ENCODE measurements at places on chromosomes 1 and 21.
A peak's percentile ranks its signal among the peaks of the same experiment; 100 is the strongest.

DNA sequence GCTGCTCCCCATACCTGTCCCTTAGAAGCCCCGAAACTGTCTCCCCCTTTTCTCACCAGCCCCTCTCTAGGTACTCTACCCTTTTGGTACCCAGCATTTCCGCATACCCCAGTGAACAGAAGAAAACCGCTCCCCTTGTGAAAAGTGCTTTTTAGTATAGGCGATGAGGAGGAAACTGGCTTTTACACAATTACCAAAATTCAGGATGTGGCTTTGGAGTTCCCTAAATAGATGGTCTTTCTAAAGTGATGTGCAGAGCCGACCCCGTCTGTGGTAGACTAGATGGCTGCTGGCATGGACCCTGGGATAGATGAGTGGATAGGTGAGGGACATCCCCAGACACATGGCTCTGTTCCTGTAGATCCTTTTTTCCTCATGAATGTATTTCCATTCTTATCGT lies 2.6 kb upstream of the PER3 start:
- DNase-seq: no peak

DNA sequence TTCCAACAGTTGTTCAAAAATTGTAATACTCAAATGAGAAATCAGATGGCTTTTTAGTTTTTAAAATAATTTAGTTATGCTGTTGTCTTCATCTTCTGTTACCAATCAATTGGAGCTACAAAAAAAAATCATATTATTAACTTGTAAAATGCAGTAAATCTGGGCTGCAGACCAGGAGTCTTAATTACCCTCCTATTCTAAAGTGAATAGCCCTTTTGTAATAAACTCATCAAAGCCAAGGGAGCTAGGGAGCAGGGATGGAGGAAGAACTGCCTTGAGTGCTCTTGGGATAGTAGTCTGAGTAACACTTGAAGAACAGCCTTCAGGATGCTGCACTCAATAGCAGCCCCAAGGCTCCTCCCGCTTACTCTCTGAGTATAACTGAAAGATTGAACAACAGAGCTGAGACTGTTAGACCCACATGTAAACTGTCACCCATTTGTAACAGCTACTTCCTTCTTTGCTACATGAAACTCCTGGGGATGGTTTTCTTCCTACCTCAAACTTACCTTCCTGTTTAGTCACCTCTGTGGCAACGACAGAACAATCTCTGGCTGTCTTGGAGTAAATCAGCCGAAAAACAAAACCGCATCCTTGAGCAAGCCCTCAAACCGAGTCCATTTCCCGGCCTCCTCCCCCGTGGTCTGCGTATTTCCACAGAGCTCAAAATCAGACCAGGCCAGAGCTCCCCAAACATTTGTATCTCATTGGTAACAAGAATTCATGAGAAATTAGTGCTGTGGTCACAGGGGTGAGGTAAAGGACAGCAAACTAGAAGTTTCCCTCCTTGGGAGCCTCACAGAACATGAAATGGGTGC lies 55.9 kb downstream of the CD58 start:
- DNase-seq: no peak

- peak; percentile 20 for DNase-seq
Observed at GRCh38 chr1:100036718-100037655, 67.2 kb downstream of the SLC35A3 start.

GRCh38 chr1:84708031-84708430 lies 17.8 kb upstream of the SSX2IP start:
- DNase-seq: no peak

Measured in urothelium cell line (cell line).